ENCODE measurements at places on chromosomes 6 and 20.

DNA sequence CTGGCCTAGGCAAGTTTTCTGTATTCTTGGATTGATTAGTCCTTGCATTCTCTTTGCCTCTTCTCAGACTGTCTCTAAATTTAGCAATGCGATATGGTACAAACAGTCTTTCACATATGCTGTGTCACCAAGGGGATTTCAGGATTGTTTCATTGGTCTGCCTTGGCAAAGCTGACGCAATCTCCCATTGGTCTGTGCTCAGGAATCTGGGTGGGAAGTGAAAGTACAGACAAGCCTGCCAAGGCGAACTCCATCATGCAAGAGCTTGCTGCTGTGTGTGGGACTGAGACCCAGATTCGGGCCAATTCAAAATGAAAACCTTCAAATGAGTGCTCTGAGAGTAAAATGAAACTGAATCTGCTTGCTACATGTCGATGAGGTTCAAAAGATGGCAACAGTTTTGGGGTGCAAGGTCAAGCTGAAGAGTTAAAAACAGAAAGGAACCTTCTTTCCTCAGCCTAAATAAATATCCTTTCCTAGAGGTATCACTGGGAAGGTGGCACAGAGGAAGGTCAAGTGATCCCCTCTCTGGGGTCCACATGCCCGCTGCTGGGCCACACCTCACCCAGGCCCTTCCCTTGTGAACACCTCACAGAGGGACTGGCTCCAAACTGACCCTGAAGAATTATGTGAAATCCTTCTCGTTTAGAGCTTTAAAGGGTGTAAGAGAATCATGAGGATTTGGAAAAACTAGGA lies 198.8 kb upstream of the PREP start:
- DNase-seq, result peak; percentile 99

- DNase-seq, result no peak
Observed at GRCh38 chr6:169145496-169145895, 108.2 kb downstream of the THBS2 start.

- no peak for DNase-seq
Observed at GRCh38 chr6:168117942-168118341, 38.9 kb upstream of the FRMD1 start.

GRCh38 chr6:51865176-51865575 lies 222.2 kb downstream of the PKHD1 start:
- DNase-seq, result no peak

GRCh38 chr6:40194447-40195170 lies 260.3 kb upstream of the MOCS1 start:
- no peak for DNase-seq

DNA sequence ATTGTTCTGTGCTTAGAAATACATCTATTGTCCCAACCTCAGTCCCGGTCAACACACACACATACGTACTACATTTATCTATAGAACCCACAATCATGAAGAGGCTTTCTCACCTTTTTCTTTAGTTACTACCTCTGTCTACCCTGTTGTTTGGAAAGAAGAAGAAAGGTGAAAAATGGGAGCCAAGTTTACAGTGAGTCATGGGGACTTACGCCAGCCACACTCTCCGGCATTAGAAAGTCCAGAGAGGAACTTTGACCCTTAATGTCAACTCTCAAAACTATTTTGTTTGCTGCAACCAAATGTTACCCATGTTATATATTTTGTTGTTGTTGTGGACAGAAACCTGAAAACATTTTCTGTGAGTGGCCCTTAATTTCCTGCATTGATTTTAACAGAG lies 259.1 kb downstream of the ZFAND3 start:
- no peak for DNase-seq

- no peak for DNase-seq
Observed at GRCh38 chr6:6543181-6543879, 45.2 kb upstream of the LY86 start.

DNA sequence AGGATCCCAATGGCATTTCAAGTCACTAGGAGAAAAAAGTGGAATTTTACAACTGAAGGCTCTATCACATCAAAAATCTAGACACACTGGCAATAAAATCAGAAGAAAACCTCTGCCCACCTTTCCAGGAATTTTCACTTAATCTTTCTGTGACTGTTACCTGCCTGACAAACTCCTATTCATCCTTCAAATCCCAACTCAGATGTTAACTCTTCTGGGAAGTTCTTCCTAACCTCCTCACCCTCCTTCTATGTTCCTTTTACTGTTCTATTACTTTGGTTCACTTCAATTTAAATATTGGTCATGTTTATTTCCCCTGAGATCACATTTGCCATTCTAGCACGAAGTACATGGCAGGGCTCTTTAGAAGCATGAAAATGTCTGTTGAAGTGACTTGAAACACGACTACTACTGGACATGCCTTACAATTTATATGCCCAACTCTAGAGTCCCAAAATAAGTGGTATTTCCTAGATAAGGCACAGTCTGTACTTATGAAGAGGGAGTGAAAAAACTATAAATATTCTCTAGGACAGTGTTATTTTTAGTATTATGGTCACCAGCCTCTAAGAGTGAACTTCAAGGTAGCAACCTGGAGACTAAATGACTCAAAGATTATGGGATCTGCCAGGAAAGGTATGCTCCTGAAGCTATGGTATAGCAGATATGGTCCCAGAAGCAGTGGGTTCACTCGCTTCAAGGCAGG lies 17.1 kb downstream of the CHD6 start:
- DNase-seq, result no peak

DNA sequence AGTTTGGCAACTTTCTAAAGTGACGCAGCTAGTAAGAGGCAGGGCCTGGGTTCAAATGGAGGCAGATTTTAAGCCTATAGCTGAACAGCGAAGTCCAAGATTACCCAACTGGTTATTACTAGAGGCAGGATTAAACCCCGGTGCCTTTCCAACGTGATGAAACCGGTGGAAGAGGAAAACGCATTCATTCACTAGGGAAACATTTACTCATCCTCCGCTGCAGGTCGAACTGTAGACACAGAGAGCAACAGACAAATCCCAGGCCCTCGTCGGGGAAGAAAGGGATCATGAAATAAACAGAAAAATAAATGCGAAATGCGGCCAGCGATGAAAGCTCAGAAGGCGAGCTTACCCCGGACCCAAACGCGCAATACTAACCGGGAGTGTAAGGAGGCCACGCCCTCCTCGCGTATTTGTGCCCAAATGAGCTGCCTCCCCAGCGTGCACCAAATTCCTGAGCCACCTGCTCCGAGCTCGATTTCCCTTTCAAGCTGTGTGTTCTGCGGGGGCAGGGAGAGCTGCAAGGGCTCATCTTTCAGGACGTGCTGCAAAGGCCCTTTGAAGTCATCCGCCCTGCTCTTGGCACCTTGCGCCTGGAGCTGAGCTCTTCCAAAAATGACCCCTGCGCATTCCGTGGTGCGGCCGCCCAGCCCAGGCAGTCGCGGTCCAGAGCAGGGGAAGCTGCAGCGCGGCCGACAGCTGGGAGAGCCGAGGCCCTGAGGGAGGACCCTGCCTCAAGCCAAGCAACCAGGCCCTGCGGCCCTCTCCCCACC lies 46.9 kb downstream of the PDYN start:
- peak; percentile 95 for DNase-seq

GRCh38 chr20:59996108-59996507 lies 37.9 kb downstream of the CDH26 start:
- no peak for DNase-seq

GRCh38 chr6:26020329-26021000 lies 57.9 kb downstream of the TRIM38 start:
- DNase-seq, result peak; percentile 90

DNA sequence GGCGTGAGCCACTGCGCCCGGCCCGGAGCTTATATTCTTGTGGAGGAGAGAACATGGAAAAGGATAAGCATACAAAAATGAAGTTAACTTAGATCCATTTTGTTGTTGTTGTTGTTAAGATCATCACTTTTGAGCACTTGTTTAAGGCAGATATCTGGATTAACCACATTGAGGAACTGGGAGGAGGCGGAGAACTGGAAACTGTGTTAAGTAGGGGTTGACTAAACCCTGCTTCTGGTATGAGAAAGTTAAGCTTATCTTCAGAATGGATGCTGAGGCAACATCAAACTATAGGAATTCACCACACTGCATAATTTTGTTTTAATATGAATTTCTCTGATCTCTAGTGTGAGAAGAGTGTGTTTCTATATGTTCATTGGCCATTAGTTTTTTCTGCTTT lies 57.6 kb downstream of the GCNT2 start:
- peak; percentile 33 for DNase-seq

DNA sequence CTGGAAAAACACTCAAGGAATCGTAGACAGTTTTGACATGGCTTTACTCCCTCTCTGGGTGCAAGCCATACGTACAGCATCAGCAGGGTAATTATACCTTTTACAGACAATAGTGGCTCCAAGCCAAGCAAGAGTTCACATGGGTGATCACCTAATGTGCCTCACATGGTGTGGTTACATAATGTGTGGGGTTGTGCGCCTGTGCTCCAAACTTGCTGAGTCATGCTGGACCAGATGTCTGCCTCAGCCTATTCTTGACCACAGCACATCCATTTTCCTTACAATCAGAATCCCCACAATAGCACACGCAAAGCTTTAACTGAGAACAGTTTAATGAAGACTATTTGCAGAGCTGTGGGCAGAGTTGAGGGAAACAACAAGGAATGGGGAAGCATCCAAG lies 74.5 kb downstream of the ALDH8A1 start:
- DNase-seq, result no peak

DNA sequence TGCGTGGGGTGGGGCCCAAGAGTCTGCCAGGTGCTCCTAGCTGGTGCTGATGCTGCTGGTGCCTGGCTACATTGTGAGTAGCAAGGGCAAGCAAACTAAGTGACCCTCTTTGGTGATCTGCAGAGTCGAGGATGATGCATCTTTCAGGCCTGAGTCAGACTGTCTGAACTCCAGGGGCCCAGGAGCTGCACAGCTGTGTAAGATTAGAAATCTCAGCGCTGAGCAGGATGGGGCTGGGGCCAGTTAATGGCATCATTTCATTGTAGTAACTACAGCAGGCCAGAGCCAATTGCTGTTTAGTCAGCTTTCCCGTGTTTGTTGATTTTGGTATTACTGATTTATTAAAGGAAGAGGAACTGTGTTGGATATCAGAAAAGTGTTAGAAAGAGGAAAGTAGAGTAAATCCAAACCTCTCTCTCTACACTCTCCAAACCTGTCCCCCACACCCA lies 365.2 kb downstream of the PAX1 start:
- DNase-seq, result no peak

Data from inflammatory macrophage treated with lipopolysaccharide for 4 hours (primary cell).